ENCODE measurements at places on chromosomes 1 and 21.

GRCh38 chr1:201220388-201220715, 29.7 kb downstream of the IGFN1 start:
- ATAC-seq, result no peak

GRCh38 chr1:44406737-44407429, 1.8 kb downstream of the RNF220 start:
- ATAC-seq, result peak; percentile 7

DNA sequence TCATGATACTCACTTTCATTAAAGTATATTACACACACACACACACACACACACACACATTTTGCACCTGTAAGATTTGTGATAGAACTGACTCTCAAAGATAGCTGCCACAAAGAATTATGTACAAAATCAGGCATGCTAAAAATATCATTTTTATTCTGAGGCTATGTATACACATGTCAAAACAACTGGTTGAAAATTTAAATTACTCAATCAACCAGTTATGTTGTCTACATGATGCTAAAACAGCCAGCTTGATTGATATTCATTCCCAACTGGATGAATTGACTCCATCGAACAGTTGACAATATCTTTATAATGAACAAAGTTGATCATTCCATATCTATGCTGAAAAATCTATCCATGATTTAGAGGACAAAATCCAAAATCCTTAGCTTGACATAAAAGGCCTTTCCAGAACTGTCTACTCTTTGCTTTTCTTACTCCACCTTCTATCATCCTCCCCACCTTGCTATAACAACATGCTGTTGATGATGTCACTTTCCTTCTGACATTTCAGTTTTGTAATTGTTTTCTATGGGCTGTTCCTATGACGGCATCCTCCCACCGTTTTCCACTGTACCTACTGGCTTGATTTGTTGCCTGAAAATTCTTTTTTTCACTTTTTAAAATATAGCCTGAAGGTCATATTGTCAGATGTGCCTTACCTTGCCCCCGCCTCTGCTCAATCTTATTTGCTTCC, 321.5 kb upstream of the OLFM3 start:
- no peak for ATAC-seq

GRCh38 chr1:18557621-18558465, 72.8 kb upstream of the PAX7 start:
- ATAC-seq, result no peak

DNA sequence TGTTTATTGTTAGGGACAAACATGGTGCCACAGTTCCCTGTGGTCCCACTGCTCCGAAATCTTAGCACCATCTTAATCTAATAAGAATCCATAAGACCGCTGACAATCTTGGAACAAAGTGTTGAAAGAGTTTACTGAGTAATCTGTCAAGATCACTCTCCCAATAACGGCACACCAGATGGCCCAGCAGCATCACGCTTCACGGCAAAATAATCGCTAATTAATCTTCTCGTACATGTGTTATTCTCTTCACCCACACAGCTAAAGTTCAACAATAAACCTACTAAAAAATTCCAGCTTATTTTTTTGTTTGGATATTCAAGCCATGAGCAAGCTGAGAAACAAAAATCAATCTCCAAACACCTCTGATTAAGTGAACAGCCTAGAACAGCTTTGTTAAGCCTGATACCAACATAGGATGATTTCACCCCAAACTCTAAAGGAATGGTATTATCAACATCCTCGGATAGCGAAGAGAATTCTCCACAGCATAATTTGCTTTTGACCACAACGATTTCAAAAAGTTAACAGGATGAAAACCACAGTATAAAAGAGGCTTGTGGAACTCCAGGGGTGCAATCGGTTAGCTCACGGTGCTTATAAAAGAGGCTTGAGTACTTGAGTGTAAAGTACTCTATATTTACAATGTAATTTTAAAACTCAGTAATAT, 329.9 kb upstream of the GREM2 start:
- ATAC-seq, result no peak

DNA sequence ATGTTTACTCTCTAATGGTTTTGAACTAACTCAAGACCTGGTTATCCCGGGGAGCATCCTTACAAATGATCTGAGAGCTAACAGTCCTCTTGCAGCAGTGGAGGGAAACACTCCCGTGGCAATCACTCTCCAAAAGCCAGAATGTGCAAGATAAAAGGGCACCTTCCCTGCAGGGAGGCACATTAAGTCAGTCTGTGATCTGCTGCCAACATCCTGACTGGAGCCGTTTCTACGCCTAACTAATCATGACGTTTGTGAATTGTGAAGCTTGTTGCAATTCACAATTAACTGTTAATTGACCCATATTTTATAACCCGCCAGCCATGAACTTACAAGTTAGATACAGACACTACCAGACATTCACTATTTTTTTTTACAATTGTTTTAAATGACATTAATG, 52.1 kb upstream of the LGALS8 start:
- no peak for ATAC-seq
